SW480 (cell line): ENCODE measurements at places on chromosomes 5 and 9.
A peak's percentile ranks its signal among the peaks of the same experiment; 100 is the strongest.

- DNase-seq = no peak
Observed at GRCh38 chr9:136244969-136245218, 718 bp downstream of the QSOX2 start.

- no peak for DNase-seq
Observed at GRCh38 chr5:146218168-146218567, 14.8 kb downstream of the RBM27 start.

- DNase-seq = no peak
Observed at GRCh38 chr5:170641589-170642031, 137.8 kb downstream of the KCNIP1 start.

GRCh38 chr5:129852747-129853352 lies 51.4 kb upstream of the CHSY3 start:
- DNase-seq = peak; percentile 70

GRCh38 chr5:178739452-178740180 lies 9.2 kb upstream of the ZNF354A start:
- no peak for DNase-seq
